ENCODE measurements at places on chromosomes 11 and 22.
A peak's percentile ranks its signal among the peaks of the same experiment; 100 is the strongest.

- DNase-seq = peak; percentile 31
Observed at GRCh38 chr22:46754110-46754799, 8.2 kb upstream of the TBC1D22A start.

GRCh38 chr22:20171288-20172140 is 20.7 kb upstream of the CCDC188 start:
- DNase-seq = no peak

DNA sequence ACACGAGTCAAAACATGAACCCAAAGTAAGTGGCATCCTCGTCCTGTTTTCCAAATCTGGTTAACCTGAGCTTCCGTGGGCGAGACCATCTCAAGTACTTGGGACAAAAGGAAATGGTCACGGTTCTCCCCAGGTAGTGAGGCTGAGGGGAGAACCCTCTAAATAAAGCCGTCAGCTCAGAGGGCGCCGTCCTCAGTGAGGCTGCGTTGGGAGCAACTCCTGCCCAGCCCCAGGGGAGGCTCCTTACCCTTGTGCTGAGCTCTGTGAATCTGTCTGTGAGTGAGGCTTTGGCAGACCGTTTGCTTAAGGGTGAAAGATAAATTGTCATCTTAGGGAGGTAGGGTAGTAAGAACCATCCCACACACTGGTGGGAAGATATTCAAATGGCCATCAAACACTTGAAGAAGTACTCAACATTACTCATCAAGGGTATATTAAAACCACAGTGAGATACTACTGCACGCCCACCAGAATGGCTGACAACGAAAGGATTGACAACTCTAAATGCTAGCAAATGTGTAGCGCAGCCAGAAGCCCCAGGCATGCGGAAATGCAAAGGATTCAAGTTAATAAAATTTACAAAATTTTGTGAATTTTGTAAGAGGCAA is 321.0 kb downstream of the TBC1D22A start:
- DNase-seq = no peak

DNA sequence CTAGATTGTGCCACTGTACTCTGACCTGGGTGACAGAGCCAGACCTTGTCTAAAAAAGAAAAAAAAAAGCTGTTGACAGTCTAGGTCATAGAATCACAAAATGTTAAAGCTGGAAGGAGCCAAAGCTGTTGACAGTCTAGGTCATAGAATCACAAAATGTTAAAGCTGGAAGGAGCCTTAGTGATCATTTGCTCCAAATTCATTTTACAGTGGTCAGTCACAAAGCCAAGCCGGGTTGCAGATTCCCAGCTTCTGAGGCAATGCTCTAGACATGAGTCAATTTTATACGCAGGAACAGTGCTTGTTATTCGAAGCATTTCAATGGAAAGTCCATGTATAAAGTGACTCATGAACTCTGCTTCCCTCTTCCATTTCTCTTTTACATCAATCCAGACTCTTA is 47.4 kb downstream of the SYT13 start:
- no peak for DNase-seq

- DNase-seq = no peak
Observed at GRCh38 chr22:48179571-48180546, 1417.4 kb downstream of the TBC1D22A start.

DNA sequence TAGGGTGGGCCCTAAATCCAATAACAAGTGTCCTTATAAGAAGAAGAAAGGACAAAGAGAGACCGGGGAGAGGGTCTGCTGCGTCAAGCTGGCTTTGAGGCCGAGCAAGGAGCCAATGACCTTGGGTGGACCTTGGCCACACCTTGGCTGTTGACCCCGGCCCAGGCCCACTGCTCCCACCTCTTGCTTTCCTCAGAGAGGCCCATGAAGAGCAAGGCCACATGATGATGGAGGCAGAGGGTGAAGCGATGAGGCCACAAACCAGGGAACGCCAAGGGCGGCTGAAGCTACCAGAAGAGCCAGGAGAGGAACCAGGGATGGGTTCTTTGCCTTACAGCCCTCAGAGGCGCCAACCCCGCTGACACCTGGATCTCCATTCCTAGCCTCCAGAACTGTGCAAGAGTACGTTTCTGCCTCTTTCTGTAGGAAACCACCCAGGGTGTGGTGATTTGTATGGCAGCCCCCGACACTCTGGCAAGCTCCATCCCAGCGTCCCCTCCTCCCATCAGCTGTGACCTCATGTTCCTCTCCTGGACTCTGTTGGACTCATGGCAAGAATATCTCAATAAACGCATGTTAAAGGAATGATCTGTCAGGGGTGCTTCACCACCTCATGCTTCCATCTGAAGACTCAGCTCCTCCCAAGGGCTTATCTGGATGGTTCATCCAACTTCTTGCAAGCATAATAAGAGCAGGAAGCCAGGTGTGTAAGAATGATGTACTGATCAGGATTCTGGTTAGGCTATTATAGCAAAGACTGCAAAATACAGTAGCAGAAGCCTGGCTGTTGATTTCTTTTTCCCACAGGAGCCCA is 41.6 kb upstream of the LINC01488 start:
- DNase-seq = no peak

- no peak for DNase-seq
Observed at GRCh38 chr11:115284773-115285172, 219.4 kb downstream of the CADM1 start.

- DNase-seq = no peak
Observed at GRCh38 chr22:35742342-35743100, 24.8 kb downstream of the APOL5 start.

- DNase-seq = no peak
Observed at GRCh38 chr11:96082002-96082899, 158.3 kb upstream of the MTMR2 start.

DNA sequence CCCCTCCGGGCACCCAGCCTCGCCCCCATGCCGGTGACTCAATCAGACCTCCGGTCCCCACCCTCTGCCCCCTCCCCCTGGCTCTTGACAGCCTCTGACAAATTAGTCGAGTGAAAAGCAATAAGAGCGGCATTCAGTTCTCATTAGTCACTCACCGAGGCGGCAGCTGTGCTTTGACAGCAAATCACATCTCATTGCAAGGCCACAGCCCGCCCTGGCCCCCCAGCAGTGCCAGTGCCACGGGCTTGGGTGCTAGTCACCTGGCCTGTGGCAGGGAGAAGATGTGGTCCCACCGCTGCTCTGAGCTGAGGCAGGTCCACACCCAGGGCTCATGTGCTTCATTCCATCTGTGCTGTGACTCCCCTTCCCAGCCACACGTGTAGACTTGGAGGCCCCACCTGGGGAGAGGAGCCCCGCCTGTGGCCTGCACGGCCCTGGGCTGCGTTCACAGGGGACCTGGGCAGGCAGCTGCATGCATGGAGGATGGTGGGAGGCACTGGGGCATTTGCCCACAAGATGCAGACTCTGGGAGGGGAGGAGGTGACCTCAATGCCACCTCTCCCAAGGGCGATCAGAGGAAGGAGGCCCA is 7.4 kb upstream of the TH start:
- DNase-seq = no peak

DNA sequence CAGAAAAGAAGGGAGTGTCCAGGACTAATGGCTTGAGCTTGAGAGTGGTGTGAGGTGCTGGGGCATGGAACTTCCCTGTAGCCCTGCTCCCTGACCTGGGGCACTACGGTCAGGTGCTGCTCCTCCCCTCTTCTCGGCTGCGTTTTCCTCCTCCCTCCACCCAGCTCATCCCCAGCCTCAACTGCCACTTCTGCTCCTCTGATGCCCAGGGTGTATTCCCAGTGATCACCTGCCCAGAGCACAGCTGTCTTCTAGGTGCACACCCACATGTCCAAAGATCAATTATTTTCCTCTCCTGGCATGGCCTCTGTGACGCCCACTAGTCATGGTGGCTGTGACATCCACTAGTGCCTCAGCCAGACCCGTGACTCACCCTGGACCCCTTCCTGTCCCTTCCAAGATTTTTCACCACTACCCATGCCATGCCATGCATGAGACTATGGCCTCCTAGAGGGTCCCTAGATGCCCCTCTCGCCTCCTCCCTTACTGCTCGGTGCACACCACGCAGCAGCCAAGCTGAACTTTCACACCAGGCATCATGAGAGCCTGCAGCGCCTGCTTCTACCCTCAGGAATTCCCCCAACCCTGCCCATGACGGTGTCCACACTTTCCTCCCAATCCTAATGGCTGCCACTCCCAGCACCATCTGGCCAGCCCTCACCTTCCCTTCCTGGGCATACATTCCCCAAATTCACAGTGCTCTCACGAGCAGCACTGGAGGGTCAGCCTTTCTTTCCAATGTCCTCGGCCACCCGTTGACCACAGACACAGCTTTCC is 1.9 kb downstream of the P2RX6 start:
- DNase-seq = no peak
